Stimulated activated CD4-positive, alpha-beta T cell treated with anti-CD3 and anti-CD28 coated beads, Interleukin-1b, Interleukin-23, amount 100 ng/mL, for 1 hour (primary cell): ENCODE measurements at places on chromosomes 1 and 21.

DNA sequence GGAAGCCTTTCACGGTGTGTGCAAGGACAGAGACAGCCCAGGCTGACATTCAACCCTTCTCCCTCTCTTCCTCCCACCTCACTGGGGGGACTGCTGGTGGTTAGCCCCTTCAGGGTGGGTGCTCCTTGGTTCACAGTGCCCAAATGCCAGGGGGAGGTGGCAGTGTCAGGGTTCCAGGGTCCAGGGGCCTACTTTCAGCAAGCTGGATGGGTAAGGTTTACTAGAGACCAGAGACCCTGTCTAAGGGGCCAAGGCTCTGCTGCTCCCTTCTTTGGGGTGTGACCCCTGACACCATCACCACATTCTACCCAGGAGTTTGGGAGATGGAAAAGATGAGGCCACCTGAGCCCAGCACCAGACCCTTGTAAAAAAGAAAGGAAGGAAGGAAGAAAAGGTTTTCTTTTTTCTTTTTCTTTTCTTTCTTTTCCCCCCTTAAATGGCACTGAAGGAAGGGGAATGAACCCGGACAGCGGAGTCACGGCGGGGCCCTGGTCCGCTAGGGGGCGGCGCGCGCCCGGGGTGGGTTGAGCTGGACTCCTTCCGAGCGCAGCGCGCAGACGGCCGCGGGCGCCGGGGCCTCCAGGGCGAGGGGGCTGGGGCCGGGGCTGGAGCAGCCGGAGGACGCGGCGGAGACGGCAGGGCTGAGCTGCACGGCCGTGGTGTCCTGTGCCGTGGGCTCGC lies 18.8 kb downstream of the KNCN start:
- DNase-seq = peak; percentile 60

GRCh38 chr1:151128800-151129199 lies 17.6 kb downstream of the SEMA6C start:
- DNase-seq = no peak

DNA sequence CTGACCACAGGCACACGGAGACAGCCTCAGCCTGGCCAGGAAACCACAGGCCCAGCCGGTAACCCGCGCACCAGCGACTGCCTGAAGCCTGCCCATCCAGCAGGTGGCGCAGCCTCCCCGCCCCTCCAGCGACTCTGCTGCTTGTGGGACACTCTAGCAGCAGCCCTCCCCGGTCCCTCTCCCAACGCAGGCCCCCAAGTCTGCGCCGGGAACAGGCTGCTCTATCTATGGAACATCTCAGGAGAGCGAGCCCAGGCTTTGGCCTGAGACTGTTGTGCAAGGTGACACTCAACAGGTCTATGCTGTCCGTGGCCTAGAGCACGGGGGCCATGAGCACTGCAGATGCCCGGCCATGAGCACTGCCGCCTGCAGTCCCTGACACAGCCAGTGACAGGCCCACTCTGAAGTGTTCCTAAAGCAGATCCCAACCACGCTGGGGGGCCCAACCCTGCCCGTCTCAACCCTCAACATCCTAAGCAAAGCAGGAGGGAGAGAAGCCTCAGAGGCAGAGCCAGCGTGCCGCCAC lies 28.4 kb downstream of the WDR4 start:
- DNase-seq = no peak

- DNase-seq = no peak
These were observed 12.9 kb downstream of the KIAA2013 start for GRCh38 chr1:11913291-11913690.

- DNase-seq = no peak
These were observed 3.0 kb upstream of the SOX13 start for GRCh38 chr1:204069887-204070286.

GRCh38 chr1:23037081-23037740 lies 17.9 kb downstream of the KDM1A start:
- DNase-seq = no peak
